ENCODE measurements at places on chromosomes 16 and 17. TPM values are rescaled to one million over a fixed set of nuclear protein-coding genes. Genes with fewer than 3 reads are reported as not detected.

Gene ADAD2
- 25.9 TPM for polyA plus RNA-seq

DNA sequence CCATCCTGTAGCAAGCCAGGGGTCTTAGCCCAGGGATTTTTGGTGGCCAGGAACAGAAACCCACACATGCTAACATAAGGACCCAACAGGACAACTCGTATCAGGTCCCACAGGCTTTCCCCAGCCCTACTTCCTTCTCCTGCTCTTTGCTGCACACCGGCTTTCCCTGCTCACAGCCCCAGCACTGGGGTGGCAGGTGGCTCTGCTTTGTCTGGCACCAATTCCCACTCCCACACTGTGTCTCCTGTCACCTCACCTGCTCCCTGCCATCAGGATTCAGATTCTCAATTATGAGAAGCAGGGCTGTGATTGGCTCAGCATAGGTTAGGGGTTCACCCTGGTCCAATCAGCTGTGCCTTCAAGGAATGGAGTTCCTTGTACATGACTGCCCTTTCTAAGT lies 94.1 kb downstream of the TMEM132E start:
- H3K27ac ChIP-seq, result no peak overlapping the region
- peaks cover 8% of the 10 kb centered on the region for H3K27me3 ChIP-seq
- DNase-seq, result no peak
- H3K4me3 ChIP-seq, result no peak overlapping the region
- no peaks in the 10 kb centered on the region for H3K4me1 ChIP-seq

Gene NHLRC4
- polyA plus RNA-seq, result 2.7 TPM

DNA sequence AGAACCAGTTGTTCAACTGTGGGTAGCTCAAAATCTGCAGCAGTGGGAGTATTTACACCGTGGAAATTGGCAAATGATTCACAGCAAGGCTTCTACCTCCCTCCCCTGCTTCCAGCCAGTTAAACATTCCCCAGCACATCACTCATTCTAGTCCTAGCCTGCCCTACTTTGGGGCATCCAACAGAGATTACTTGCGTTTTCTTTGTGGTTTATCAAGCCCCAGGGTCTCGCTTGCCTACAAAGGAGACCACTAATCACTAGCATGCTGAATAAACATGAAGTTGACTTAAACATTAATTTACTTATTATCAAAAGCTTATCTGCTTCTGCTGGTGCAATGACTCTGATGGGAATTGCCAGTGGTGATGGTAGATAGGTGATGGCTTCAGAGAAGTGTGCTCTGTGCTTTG lies 94.5 kb downstream of the MARF1 start:
- no peak for DNase-seq
- no peaks in the 10 kb centered on the region for H3K36me3 ChIP-seq
- peaks cover 3% of the 10 kb centered on the region for H3K4me1 ChIP-seq
- no peaks in the 10 kb centered on the region for H3K27me3 ChIP-seq
- H3K4me3 ChIP-seq, result no peak overlapping the region

DNA sequence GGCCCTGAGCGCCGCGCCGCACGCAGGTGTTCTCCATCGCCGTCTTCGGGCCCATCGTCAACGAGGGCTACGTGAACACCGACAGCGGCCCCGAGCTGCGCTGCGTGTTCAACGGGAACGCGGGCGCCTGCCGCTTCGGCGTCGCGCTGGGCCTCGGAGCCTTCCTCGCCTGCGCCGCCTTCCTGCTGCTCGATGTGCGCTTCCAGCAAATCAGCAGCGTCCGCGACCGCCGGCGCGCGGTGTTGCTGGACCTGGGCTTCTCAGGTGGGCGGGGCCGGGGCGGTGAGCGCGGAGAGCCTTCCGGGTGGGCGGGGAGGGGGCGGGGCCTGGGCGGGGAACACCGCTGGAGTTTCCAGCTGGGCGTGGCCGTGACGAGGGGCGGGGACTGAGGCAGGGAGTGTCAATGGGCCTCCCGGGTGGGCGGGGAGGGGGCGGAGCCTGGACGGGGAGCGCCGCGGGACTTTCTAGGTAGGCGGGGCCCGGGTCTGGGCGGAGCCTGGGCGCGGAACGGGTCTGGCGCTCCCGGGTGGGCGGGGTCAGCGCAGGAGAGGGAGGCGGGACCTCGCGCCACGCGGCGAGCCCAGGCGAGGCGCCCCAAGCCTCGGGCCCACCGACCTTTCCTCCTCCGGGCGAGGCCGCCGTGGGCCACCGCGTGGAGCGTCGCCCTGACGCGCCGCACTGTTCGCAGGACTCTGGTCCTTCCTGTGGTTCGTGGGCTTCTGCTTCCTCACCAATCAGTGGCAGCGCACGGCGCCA lies 2.4 kb downstream of the SYNGR3 start:
- no peaks in the 10 kb centered on the region for H3K36me3 ChIP-seq
- H3K27me3 ChIP-seq, result peaks cover 18% of the 10 kb centered on the region
- DNase-seq, result peak; percentile 98

DNA sequence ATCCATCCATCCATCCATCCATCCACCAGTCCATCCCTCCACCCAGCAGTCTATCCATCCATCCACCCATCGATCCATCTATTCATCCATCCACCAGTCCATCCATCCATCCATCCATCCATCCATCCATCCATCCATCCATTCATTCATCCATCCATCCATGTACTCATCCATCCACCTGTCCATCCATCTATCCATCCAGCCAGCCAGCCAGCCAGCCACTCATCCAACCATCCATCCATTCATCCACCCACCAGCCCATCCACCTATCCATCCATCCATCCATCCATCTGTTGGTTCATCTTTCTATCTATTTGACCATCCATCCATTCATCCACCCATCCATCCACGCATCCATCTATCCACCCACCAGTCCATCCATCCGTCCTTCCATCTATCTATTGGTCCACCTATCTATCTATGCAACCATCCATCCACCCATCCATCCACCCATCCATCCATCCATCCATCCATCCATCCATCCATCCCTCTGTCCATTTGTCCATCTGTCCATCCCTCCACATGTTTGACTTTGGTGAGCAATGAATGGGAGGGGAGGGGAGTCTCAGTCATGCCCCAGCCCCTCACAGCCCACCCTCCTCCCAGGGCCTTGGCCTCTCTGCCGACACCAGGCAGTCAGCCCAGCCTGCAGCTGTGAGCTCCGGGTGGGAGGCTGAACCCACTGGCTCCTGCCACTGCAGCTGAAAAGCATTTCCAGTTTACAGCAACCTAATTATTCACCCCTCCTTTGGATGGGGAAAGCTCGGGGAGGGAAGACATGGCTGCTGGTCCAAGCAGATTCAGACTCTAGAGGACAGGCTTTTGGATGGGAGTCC lies 38.1 kb upstream of the SSTR5 start:
- H3K4me3 ChIP-seq, result no peak overlapping the region
- H3K27ac ChIP-seq, result no peak overlapping the region
- H3K4me1 ChIP-seq, result peaks cover 4% of the 10 kb centered on the region
- DNase-seq, result no peak

Gene ZACN
- polyA plus RNA-seq, result 1.0 TPM

Gene NECAB2
- 0.16 TPM for polyA plus RNA-seq

DNA sequence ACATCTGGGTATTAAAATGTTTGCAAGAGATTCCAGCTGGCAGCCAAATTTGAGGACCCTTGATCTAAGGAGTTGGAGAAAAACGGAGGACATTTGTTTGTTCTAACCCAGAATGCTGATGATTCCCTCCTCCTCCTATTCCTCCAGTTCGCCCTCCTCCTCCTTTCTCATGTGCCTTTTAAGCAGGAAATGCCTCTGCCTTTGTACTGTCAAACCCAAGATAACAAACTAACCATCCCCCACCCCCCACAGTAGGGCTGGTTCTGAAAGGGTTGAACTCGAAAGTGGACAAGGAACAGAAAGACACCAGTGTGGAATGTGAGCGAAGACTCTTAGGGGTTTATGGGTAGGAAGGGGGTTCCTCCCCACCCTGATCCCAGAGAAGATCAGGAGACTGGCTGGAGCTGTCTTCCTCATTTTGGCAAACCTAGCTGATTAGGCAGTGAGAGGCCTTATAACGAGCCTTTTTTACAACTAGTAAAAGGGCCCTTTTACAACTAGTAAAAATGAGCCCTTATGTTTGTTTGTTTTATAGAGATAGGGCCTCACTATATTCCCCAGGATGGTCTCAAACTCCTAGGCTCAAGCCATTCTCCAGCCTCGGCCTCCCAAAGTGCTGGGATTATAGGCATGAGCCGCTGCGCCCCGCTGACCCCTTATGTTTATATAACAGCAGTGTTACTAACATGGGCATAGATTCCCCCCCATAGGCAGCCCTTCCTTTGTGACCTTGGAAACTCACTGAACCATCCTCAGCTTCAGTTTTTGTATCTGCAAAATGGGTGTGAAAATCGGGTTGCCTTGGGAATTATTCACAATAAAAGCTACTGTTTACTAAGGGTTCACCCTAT lies 975 bp downstream of the CHD9 start:
- H3K4me1 ChIP-seq, result peaks cover 57% of the 10 kb centered on the region
- no peaks in the 10 kb centered on the region for H3K27me3 ChIP-seq
- DNase-seq, result no peak
- peak overlapping the region; percentile 90 for H3K27ac ChIP-seq
- H3K4me3 ChIP-seq, result peak overlapping the region; percentile 62

DNA sequence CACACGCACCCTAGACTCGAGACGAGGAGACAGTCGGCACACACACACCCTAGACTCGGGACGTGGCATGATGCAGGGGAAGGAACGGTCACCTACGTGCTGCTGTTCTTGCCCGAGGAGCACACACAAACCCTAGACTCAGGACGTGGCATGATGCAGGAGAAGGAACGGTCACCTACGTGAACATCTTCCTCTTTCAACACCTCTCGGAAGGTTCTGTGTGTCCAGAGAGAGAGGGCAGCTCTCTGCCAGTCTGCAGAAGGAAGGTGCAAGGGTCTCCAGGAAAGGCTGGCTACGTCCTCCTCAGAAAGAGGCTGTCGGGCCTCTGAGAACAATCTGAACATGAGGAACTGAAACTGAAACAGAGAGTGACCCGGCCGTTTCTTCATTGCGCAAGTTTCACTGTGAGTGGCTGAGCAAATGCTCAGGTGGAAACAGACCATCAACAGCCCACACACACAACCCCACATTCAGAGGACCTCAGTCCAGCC lies 43.4 kb downstream of the ZNF276 start:
- no peaks in the 10 kb centered on the region for H3K27me3 ChIP-seq
- peak overlapping the region; percentile 31 for H3K4me3 ChIP-seq
- H3K27ac ChIP-seq, result peak overlapping the region; percentile 93
- peak; percentile 88 for DNase-seq
- H3K36me3 ChIP-seq, result no peaks in the 10 kb centered on the region

- peaks cover 5% of the 10 kb centered on the region for H3K4me1 ChIP-seq
- DNase-seq, result no peak
- no peak overlapping the region for H3K4me3 ChIP-seq
- H3K36me3 ChIP-seq, result no peaks in the 10 kb centered on the region
Observed at GRCh38 chr16:80463326-80463725, 77.5 kb upstream of the DYNLRB2 start.

DNA sequence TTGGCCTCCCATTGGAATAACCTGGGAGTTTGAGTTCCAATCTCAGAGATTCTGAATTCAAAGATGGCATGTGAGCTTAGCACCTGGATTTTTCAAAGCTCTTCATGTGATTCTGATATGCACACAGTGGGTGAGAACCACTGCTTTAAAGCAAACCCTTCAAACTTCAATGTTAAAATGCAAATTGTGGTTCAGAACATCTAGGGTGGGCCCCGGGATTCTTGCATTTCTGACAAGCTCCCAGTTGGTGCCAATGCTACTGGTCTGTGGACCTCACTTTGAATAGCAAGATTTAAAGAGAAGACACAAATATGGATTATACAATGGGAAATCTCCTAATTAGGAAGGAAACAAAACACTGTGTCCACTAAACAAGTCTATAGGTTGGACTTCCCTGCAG lies 43.8 kb upstream of the GPRC5B start:
- no peaks in the 10 kb centered on the region for H3K4me1 ChIP-seq
- no peaks in the 10 kb centered on the region for H3K27me3 ChIP-seq
- DNase-seq, result no peak
- H3K36me3 ChIP-seq, result no peaks in the 10 kb centered on the region
- H3K4me3 ChIP-seq, result no peak overlapping the region
- no peak overlapping the region for H3K27ac ChIP-seq

- no peak overlapping the region for H3K27ac ChIP-seq
- no peak overlapping the region for H3K4me3 ChIP-seq
- no peaks in the 10 kb centered on the region for H3K4me1 ChIP-seq
- peak; percentile 91 for DNase-seq
- peaks cover 66% of the 10 kb centered on the region for H3K36me3 ChIP-seq
Observed at GRCh38 chr17:27602721-27603420, 28.1 kb upstream of the LGALS9 start.

DNA sequence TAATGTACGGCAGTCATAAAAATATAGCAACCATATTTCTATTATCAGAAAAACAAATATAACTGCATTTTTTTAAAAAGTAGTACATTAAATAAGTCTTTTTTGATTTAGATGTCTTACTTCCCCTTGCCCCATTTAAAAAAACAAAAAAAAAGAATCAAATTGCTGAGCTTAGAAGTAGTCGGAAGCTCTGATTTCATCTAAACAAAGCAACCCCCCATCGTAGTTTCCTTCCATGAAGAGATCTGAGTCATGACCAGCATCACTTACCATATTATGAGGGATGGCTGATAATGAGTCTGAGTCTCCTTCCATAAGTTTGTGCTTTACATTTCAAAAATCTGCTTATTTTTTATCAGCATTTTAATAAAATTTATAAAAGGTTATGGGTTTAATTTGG lies 86.2 kb downstream of the ITFG1 start:
- H3K36me3 ChIP-seq, result peaks cover 76% of the 10 kb centered on the region
- H3K4me1 ChIP-seq, result no peaks in the 10 kb centered on the region
- no peaks in the 10 kb centered on the region for H3K27me3 ChIP-seq
- no peak overlapping the region for H3K4me3 ChIP-seq
- no peak overlapping the region for H3K27ac ChIP-seq

Gene NOG
- polyA plus RNA-seq, result 0.74 TPM

Gene LRRC37B
- 17.1 TPM for polyA plus RNA-seq

Gene SLC2A4
- 0.07 TPM for polyA plus RNA-seq

DNA sequence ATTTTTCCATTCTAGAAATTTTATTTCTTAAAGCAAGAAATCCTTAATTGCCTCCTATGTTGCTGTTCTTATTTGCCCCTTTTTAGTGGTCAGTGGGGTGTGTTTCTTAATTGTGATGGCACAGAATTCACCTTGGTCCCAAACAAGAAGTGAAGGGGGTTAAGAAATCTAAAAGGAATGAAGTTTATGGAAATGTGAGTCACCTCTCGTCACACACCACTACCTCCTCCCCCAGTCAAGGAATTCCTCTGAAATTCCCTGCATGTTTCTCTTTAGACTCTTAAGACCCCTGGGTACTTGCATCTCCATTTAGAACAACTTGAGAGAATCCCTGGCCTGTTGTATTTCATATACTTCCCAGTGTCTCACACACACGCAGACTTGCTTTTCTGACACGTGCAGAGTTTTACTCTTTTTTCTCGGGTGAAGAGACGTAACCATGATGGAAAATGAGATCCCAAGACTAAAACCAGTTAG lies 247.4 kb downstream of the PRKCA start:
- DNase-seq, result no peak
- no peak overlapping the region for H3K4me3 ChIP-seq
- H3K27ac ChIP-seq, result no peak overlapping the region

Gene CD300E
- polyA plus RNA-seq, result 5.3 TPM

GRCh38 chr16:84277244-84277823 lies 17.3 kb upstream of the WFDC1 start:
- no peak overlapping the region for H3K27ac ChIP-seq
- peak; percentile 92 for DNase-seq
- H3K36me3 ChIP-seq, result no peaks in the 10 kb centered on the region
- no peak overlapping the region for H3K4me3 ChIP-seq
- H3K4me1 ChIP-seq, result no peaks in the 10 kb centered on the region
- no peaks in the 10 kb centered on the region for H3K27me3 ChIP-seq

All from spleen (tissue), 13 donors.